ENCODE measurements at places on chromosomes 7 and 10. TPM values are rescaled to one million over a fixed set of nuclear protein-coding genes. Genes with fewer than 3 reads are reported as not detected.

Gene NPC1L1
- polyA plus RNA-seq, result not detected

Gene FAM237B
- polyA plus RNA-seq, result not detected

Gene CFAP69
- polyA plus RNA-seq, result not detected

Gene TMEM248
- 123 TPM for polyA plus RNA-seq

Gene MAPK8
- polyA plus RNA-seq, result 22.4 TPM

Gene ZNF479
- polyA plus RNA-seq, result not detected

Gene AEBP1
- 0.51 TPM for polyA plus RNA-seq

Gene SYT15B
- polyA plus RNA-seq, result not detected

Gene FANK1
- polyA plus RNA-seq, result 51.8 TPM

Gene ANKRD2
- not detected for polyA plus RNA-seq

Gene TAS2R5
- polyA plus RNA-seq, result 0.30 TPM

Gene ARHGEF5
- 1.4 TPM for polyA plus RNA-seq

Gene YAE1
- 23.3 TPM for polyA plus RNA-seq

Gene ACTL6B
- polyA plus RNA-seq, result not detected

Gene CLRN3
- polyA plus RNA-seq, result not detected

Gene C7orf33
- polyA plus RNA-seq, result not detected

Gene MMP21
- not detected for polyA plus RNA-seq

DNA sequence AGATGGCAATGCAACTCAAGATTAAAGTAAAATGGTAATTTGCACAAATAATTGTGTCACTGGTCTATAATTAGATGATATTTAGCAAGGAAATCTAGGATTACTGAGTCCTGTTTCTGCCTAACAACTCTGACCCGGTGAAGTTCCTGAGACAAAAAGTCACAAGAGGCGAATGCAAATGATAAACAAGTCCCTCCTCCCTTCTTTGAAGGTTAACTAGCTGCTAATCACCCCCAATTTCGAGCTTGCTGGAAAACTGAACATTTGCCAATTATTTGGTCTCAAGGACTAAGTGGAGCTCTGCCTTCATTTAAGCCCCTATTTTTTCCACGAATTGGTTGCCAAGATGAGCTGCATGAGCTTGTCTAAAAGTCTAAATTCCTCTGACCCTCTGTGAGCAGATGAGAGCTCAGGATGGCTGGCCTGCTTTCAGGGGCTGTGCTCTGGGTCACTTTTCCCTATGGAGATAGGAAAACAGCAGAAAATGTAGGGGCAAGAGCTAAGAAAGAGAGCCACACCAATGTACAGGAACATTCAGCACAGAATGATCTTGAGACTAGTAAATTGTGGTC lies 127.3 kb downstream of the MBL2 start:
- no peak for DNase-seq

GRCh38 chr7:2299131-2299829 lies 15.0 kb downstream of the SNX8 start:
- DNase-seq, result no peak

GRCh38 chr7:8938044-8938805 lies 504.8 kb downstream of the NXPH1 start:
- no peak for DNase-seq

GRCh38 chr10:132381741-132382140 lies 15.3 kb upstream of the PWWP2B start:
- no peak for DNase-seq

DNA sequence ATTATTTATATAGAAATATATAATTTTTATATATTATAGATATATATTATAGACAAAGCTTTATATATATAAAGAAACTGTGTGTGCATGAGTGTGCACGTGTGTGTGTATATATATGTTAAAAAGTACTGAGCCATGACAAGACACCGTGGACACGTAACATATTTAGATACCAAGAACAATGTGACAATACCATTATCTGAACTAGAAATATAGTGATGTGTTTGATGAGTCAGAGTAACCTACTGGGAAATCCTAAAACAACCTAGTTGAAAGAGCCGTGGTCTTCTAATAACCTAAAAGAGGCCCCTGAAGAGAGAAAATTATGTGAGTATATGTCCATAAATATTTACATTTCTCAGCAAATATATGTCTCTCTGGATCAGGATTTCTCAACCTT lies 50.7 kb upstream of the ITGB8 start:
- no peak for DNase-seq

DNA sequence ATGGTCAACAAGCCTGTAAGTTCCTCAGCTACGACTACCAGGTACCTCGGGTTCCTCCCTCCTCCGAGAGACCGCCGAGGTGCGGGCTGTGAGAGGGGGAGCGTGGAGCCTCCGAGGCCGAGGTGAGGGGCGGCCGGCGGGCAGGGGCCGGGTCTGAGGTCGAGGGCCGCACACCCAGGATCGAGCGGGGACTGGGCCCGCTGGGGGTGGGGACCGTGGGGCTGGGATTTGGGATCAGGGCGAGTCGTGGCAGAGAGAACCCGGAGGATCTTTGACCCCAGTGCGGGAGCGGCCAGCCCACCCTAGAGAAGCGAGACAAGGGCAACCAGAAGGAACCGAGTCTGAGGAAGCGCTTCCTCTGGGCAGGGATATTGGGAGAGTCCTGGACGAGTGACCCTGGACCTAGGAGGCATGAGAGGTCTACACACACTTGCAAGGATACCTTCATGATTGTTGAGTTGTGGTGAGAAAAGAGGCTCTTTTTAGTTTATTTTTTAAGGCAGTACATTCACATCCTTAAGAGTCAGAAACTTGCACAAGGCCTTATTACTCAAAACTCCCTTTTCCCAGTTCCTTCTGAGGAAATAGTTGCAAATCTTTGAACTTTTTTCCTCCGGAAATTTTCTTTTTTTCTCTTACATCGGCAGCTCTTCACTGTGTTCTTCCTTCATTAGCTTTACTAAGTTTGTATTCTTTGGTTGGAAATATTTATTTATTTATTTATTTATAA lies 395 bp downstream of the ZNF487 start:
- no peak for DNase-seq

DNA sequence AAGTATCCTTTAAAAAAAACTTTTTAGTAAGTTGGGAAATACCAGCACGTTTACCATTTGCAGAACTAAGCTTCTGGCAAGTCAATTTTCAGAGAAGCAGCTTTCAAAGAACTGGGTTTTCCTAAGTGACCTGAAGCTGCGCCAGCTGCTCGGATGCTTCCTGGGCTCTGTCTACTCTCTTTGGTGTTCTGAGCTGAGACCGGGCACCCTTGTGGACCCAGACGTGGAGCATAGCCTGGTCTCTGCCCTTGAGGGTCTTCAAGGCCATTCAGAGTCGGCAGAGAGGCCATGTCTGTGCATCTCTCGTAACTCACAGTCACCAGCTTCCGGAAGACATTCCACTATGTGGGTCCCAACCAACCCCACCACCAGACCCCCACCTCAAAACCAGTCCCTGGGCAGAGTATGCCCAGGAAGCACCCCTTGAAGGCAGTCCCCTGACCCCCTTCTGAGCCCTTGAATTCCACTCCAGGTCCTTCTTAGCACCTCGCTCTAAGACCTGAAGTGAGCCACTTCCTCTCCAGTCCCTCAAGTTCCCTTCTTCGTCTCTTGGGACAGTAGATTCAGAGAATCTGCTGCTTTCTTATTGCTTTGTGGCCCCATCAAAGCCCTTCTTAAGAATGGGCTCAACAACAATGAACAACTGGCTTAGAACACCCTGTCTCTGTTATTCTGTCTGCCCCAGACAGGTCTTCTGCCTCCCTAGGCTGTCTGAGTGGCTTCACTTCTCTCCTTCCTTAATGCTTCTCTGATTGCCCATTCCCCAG lies 8.5 kb downstream of the CALML5 start:
- DNase-seq, result no peak

DNA sequence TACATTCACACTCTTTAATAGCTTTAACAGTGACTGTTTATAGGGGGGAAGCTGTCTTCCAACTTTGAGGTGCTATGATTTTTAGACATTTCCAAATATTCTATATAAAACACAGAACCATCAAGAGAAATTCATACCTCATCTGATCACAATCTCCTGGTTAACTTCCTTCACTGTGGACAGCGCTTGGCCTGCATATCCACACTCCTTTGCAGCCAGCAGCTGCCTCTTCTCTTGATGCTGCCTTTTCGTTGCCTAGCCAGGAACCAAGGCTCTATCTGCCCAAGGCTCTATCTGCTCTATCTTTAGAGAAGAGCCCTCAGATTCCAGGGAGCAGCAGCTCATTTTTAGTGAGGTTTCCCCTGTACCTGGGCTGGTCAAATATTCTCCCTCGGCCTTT lies 252.0 kb downstream of the PTEN start:
- no peak for DNase-seq

DNA sequence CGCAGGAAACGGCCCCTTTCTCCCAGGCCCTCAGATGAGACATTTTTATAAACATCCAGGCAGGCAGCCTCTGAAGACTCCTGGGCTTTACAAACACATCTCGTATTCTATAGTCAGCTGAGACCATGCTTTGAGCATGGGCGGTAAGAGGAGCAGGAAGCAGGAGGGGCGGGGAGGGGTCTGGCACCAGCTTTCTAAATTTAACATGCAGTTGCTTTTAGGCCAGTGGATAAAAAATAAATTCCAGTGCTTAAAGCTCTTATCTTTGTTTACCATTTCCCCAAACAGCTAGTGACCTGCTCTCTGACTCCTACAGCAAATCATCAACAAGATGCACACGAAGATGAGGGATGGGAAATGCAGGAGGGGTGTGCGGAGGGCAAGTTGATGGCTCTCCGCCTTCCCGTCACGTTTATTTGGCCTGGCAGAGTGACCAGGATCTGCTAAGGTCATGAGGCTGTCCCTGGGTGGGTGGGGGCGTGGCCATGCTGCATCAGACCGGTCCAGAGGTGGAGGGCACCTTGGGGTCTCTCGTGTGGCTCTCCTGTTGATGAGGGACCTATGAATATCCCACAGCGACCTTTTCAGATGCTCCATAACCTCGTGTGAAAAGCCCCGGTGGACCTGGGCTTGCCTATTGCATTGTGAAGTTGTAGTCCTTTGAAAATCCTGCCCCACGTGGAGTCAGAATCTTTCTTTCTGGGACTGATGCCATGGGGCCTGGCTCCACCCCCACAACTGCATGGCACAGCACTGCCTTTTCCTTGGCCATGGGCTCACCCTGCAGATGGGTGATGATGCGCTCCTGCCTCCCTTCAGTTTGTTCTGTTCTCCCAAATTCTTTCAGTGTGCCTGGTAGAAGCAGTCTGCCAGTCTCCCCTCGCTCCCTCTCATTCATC lies 67.5 kb downstream of the PARP12 start:
- no peak for DNase-seq

DNA sequence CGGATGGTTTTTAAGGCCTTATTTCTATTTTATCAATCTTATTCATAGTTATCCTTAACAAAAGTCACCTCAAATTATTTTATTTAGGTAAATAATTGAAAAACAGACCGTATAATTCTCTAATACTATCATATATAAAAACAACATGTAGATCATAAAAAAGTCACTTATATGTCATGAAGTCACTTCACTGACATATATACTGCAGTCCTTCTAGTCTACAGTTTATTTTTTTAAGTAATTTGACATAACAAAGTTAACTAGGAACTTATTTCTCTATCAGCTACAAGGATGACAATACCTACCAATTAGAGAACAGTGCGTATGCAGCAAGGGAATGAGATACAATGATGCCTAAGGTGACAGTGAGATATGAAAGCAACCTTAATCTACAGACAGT lies 26.2 kb downstream of the JMJD1C start:
- DNase-seq, result no peak

GRCh38 chr7:143281529-143281928 lies 3.2 kb upstream of the TMEM139 start:
- no peak for DNase-seq

- DNase-seq, result no peak
These were observed 83.0 kb upstream of the INHBA start for GRCh38 chr7:41785840-41786239.

DNA sequence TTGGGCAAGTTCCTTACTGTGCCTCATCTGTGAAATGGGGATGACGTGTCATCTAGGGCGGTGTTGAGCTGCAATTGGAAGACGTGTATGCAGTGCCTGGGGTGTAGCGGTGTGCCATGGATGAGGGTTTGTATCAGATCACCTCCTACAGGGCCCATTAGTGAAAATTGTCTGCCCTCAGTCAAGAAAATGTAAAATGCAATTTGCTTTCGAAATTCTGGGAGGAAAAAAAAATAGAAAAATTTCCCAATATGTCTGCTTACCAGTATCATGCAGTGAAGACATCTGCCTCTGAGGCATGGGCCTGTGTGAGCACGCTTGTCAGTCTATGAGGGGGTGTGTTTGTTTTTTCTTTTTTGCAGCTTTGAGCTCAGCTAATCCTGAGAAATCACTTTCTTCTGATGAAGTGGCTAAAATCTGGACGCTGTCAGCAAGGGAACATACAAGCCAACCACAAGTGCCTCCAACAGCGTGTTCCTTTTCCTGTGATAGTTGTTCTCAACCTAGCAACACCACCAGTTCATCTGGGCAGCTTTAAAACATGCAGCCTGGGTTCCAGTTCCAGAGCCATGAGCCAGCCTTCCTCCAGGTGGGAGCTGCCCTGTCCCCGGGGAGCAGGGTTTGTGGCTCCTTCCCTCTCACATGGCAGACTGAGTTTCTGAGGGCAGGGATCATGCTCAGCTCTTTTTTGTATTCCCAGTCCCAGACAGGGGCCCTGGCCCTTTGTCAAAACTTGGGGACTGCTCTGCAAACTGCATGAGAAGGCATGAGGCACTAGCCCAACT lies 10.3 kb downstream of the FAM241B start:
- DNase-seq, result no peak

- DNase-seq, result no peak
These were observed 94.3 kb upstream of the ITGB1 start for GRCh38 chr10:33052263-33052875.

DNA sequence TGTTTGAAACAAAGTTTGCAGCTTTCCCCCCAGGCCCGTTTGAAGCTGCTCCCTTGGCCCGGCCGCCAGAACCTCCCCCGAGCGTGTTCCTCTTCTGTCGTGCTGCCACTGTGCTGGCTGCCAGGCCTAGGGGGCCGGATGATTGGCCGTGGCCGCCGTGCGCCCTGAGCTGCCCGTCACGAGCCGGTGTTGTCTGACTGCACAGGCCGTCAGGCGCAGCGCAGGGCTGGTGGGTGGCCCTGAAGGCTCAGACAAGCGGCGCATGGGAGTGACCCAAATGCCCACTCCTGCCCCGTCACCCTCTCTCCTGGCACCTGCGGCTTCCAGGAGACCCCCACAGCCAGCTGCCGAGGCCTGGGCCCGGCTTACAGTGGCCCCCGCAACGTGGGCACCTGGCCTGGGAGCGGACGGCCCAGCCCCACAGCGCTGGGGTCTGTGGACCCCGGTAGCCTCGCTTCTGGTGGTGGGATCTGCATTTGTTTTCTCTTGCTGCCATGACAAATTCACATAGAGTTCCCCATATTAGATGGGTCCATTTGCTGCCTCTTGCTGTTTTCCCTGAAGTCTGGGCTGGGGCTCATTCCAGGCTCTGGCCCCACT lies 13.1 kb downstream of the JAKMIP3 start:
- DNase-seq, result no peak

GRCh38 chr10:36271627-36272340 lies 629.7 kb upstream of the FZD8 start:
- no peak for DNase-seq

GRCh38 chr10:816958-817357 lies 114.5 kb downstream of the LARP4B start:
- no peak for DNase-seq

All from CD4-positive, CD25-positive, alpha-beta regulatory T cell (primary cell).